ENCODE measurements at places on chromosomes 6 and 20.
A peak's percentile ranks its signal among the peaks of the same experiment; 100 is the strongest.

DNA sequence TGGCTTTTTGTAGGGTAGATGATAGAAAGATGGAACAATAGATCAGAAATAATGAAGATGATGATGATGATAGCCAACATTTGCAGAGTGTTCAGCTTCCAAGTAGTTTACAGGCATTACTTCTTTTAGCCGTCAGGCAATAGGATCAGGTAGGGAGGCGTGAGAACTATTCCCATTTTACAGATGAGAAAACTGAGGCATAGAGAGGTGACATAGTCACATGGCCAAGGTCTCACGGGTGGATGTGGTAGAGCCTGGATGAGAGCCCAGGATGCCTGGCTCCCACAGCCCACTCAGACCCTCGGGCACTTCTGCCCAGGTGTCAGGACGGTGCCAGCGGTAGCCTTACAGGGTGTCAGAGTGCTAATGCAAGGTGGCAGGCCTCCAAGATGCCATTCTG lies 26.0 kb upstream of the TM9SF4 start:
- no peak for DNase-seq
- H3K36me3 ChIP-seq, result no peaks in the 10 kb centered on the region
- peaks cover 1% of the 10 kb centered on the region for H3K27me3 ChIP-seq
- no peaks in the 10 kb centered on the region for H3K4me1 ChIP-seq

GRCh38 chr20:63230800-63231268 lies 4.9 kb upstream of the BIRC7 start:
- no peak overlapping the region for H3K4me3 ChIP-seq
- H3K36me3 ChIP-seq, result no peaks in the 10 kb centered on the region
- DNase-seq, result no peak
- H3K27me3 ChIP-seq, result no peaks in the 10 kb centered on the region
- peaks cover 8% of the 10 kb centered on the region for H3K4me1 ChIP-seq

DNA sequence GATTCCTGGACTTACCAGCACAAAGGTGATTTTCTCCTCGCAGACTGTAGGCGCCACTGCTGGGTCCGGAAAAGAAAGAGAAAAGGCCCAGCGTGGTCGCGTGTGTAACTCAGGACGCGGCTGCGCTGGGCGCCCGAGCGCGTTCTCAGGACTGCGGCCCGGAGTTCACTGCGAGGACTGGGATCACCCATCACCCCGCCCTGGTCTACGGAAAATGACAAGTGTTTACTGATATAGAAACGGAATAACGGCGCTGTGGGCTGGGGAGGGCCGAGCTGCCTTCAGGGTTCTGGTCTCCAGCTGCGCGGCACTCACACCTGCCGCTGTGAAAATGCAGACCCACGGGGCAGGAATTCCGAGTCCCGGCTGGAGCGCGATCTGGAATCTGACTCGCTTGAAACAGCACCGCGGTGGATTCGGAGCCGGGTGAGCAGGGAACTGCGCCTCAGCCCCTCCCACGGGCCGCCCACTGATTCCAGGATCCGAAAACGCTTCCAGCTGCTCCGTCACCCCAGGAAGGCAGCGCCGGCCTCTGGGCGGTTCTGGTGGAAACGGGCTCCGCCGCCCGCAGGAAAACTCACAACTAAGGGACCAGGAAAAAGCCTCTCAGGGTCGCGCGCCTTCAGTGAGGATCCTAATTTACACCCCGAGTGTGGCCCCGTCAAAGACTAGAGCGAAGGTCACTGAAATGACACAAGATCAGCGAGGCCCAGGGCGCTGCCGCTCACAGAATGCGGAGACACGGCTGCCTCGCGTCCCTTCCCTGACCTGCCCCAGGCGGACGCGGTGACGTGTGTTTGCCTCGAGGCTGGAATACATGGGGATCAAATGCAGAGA lies 34.5 kb downstream of the HLA-A start:
- peaks cover 35% of the 10 kb centered on the region for H3K4me1 ChIP-seq
- H3K4me3 ChIP-seq, result peak overlapping the region; percentile 26
- H3K36me3 ChIP-seq, result no peaks in the 10 kb centered on the region
- peaks cover 22% of the 10 kb centered on the region for H3K27me3 ChIP-seq

GRCh38 chr20:34705397-34706301 lies 1.5 kb downstream of the TP53INP2 start:
- no peaks in the 10 kb centered on the region for H3K36me3 ChIP-seq
- peaks cover 22% of the 10 kb centered on the region for H3K4me1 ChIP-seq
- no peaks in the 10 kb centered on the region for H3K27me3 ChIP-seq
- H3K4me3 ChIP-seq, result no peak overlapping the region
- peak overlapping the region; percentile 91 for H3K27ac ChIP-seq

- H3K27me3 ChIP-seq, result no peaks in the 10 kb centered on the region
- no peak overlapping the region for H3K27ac ChIP-seq
- H3K36me3 ChIP-seq, result peaks cover 4% of the 10 kb centered on the region
- no peaks in the 10 kb centered on the region for H3K4me1 ChIP-seq
Observed at GRCh38 chr6:129606664-129607063, 103.3 kb downstream of the ARHGAP18 start.

DNA sequence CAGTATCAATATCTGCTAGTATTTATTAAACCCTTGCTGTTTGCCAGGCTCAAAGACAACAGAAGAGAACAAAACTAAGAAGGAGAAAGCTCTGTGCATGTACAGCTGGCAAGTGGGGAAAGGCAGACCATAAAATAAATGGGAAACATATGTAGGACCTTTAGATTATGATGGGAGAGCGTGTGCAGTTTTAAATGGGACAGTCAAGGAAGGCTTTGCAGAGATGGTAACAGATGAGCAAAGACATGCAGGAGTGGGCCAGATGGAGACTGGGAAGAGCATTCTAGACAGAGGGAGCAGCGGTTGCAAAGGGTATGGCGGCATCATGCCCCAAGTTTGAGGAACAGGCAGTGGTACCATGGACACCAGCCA lies 260.0 kb downstream of the NRN1 start:
- no peaks in the 10 kb centered on the region for H3K27me3 ChIP-seq
- no peak overlapping the region for H3K4me3 ChIP-seq
- no peak for DNase-seq
- H3K27ac ChIP-seq, result no peak overlapping the region
- H3K4me1 ChIP-seq, result no peaks in the 10 kb centered on the region
- H3K36me3 ChIP-seq, result no peaks in the 10 kb centered on the region

DNA sequence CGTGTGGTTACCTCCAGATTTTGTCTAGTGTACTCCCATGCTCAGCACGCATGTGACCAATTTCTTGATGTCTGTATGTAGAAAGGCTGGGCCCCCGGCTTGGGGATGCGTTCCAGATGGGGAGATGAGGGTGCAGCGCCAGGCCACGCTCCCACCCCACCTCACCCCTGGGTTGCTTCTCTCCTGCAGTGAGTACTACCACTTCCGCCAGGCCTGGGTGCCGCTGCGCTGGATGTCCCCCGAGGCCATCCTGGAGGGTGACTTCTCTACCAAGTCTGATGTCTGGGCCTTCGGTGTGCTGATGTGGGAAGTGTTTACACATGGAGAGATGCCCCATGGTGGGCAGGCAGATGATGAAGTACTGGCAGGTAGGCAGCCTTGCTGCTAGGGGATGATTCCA lies 11.5 kb upstream of the SRF start:
- H3K4me1 ChIP-seq, result no peaks in the 10 kb centered on the region
- H3K4me3 ChIP-seq, result no peak overlapping the region
- no peaks in the 10 kb centered on the region for H3K36me3 ChIP-seq
- no peak for DNase-seq
- H3K27ac ChIP-seq, result no peak overlapping the region

GRCh38 chr6:11766589-11767450 lies 11.8 kb downstream of the ADTRP start:
- DNase-seq, result no peak
- H3K36me3 ChIP-seq, result no peaks in the 10 kb centered on the region
- no peak overlapping the region for H3K4me3 ChIP-seq
- peaks cover 4% of the 10 kb centered on the region for H3K4me1 ChIP-seq

DNA sequence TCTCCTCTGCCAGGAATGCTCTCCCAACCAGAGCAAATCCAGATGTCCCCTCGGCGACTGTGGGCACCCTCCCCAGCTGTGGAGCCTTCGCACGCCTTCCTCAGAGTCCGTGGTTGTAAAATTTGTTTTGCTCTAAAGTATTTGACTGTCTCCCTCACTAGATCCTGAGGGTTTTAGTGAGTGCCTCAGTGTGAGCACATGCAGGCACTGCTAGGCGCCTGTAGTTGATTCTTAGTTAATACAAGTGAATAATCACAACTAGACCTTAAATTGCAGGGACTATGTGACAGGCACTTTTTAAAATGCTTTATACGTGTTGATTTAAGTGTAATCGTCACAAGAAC lies 680 bp upstream of the MTCH1 start:
- peaks cover 9% of the 10 kb centered on the region for H3K36me3 ChIP-seq
- H3K4me1 ChIP-seq, result peaks cover 38% of the 10 kb centered on the region
- peak overlapping the region; percentile 89 for H3K4me3 ChIP-seq
- no peaks in the 10 kb centered on the region for H3K27me3 ChIP-seq
- H3K27ac ChIP-seq, result peak overlapping the region; percentile 79

- no peak for DNase-seq
- no peak overlapping the region for H3K27ac ChIP-seq
- H3K27me3 ChIP-seq, result peaks cover 10% of the 10 kb centered on the region
Observed at GRCh38 chr6:116450185-116450710, 10.9 kb upstream of the CALHM6 start.

GRCh38 chr20:8344631-8345030 lies 212.6 kb downstream of the PLCB1 start:
- no peak for DNase-seq
- no peak overlapping the region for H3K27ac ChIP-seq
- H3K4me1 ChIP-seq, result no peaks in the 10 kb centered on the region
- no peaks in the 10 kb centered on the region for H3K36me3 ChIP-seq

DNA sequence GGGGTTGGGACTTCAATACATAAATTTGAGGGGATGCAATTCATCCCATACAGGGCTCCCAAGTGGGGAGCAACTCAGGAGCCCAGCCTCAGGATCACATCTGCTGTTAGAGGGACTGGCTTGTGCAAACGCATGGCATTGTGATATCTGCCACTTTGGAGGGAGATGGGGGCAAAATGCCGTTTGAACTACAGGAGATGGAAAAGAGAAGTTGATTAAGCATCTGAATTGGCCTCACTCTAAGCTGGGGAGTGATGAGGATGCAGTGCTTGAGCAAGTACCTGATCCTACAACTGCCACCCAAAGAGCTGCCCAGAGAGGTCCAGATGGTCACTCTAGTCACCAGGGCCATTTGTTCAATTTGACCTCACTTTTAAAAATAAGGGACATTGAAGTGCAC lies 2.0 kb downstream of the LY86 start:
- H3K36me3 ChIP-seq, result no peaks in the 10 kb centered on the region
- no peak overlapping the region for H3K4me3 ChIP-seq
- DNase-seq, result no peak
- H3K4me1 ChIP-seq, result peaks cover 21% of the 10 kb centered on the region
- no peak overlapping the region for H3K27ac ChIP-seq

GRCh38 chr6:93163146-93163545 lies 256.2 kb downstream of the EPHA7 start:
- no peak overlapping the region for H3K27ac ChIP-seq
- H3K27me3 ChIP-seq, result no peaks in the 10 kb centered on the region
- no peaks in the 10 kb centered on the region for H3K4me1 ChIP-seq
- no peak overlapping the region for H3K4me3 ChIP-seq

DNA sequence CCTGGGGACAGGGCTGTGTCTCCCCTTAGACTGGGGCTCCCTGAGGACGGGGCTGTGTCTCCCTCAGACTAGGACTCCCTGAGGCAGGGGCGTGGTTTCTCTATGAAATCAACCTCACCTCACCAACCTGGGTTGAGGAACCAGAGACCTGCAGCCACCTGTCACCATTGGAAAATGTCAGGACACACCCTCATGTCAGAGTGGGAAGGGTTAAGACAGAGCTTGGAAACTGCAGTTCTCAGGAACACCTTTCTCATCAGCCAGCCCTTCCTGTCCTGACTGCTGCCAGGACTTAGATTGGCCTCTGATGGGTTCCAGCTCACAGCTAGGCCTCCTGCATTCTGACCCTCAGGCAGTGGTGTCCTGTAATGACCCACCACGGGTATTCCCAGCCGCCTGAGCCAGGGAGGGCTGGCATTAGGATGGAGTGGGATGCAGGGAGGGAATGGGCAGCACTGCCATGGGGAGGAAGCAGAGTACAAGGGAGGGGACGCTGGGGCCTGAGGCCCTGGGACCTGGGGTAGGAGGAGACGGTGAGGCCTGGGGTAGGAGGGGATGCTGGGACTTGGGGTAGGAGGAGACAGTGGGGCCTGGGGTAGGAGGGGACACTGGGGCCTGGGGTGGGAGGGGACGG lies 76.3 kb downstream of the MRPL14 start:
- no peaks in the 10 kb centered on the region for H3K36me3 ChIP-seq
- no peaks in the 10 kb centered on the region for H3K27me3 ChIP-seq
- no peaks in the 10 kb centered on the region for H3K4me1 ChIP-seq
- H3K4me3 ChIP-seq, result no peak overlapping the region
- H3K27ac ChIP-seq, result no peak overlapping the region

DNA sequence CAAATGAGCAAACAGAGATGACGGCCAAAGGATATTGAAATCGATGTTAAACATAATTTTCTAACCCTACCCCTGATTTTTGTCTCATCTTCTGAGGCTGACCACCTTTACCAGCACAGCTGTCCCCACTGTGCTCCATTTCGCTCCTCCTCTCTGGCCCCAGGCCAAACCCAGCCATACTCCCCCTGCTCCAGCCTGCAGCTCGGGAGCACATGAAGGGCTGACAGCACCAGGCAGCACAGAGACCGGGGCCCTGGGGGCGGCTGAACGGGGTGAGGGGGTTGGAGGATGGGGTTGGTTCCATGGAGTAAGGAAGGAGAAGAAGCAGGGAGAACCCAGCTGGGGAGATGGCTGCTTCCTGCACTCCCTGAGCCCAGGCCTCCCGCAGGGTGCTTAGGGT lies 3.2 kb upstream of the NCR2 start:
- H3K27me3 ChIP-seq, result peaks cover 4% of the 10 kb centered on the region
- H3K36me3 ChIP-seq, result no peaks in the 10 kb centered on the region
- no peak for DNase-seq
- H3K27ac ChIP-seq, result no peak overlapping the region
- H3K4me3 ChIP-seq, result no peak overlapping the region

DNA sequence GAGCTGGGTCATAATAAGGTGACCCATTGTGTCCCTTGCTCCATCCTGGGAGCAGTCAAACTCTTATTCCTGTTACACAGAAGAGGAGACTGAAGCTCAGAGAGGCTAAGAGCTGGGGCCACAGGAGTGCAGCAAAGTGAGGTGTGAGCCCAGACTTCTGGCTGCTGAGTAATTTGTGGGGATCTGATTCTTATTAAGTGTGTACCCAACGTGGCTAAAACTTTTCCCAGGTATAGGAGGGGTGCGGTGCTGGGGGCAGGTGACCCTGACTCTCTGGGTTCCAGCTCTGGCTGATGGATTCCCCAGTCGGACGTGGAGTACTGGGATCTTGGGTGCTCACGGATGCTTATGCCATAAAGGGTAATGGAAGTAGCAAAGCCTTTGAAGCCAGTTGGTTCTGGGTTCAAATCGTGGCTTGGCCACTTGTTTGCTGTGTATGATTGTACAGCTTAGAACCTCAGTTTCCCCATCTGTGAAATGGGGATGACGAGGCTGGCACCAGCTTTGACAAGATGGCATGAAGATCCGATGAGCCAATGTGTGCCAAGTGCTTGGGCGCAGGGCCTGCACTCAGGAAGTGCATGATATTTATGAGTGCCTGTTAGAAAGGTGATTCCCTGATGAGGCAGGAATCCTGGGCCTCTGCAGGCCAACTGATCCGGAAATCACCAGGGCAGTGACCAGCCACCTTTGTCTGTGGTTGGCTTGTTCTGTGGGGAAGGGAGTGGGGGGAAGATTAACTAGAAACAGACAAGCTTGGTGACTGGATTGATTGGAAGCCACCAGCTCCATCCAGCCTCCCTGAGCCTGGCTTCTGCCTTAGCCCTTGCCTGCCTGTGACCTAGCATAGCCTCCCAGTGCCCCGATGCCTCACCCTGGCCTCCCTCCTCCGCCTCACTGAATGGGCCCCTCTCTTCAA lies 6.0 kb downstream of the SRC start:
- H3K4me3 ChIP-seq, result no peak overlapping the region
- H3K27ac ChIP-seq, result no peak overlapping the region
- no peaks in the 10 kb centered on the region for H3K4me1 ChIP-seq
- DNase-seq, result no peak

GRCh38 chr20:21496452-21496851 lies 17.4 kb downstream of the NKX2-2 start:
- no peak overlapping the region for H3K4me3 ChIP-seq
- no peak for DNase-seq
- peaks cover 22% of the 10 kb centered on the region for H3K27me3 ChIP-seq
- H3K27ac ChIP-seq, result no peak overlapping the region
